AG08395 (cell line): ENCODE measurements at places on chromosomes 16 and 17.

DNA sequence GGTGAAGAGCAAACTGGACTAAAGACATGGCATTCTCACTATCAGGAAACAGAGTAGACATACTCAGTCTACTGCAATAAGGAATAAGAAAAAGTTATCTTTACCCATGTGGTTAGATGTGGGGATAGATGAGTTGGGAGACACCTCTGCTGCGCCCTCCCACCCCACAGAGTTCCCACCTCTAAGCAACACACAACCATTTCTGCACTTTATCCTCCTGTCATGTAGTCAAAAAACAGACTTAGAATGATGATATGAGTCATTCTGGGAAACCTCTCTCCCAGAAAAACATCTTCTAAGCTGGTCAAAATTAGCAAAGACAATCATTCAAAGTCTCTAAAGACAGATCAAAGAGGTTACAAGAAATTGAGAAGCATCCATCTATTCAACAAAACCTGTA is 94.9 kb downstream of the CACNG1 start:
- DNase-seq, result no peak

DNA sequence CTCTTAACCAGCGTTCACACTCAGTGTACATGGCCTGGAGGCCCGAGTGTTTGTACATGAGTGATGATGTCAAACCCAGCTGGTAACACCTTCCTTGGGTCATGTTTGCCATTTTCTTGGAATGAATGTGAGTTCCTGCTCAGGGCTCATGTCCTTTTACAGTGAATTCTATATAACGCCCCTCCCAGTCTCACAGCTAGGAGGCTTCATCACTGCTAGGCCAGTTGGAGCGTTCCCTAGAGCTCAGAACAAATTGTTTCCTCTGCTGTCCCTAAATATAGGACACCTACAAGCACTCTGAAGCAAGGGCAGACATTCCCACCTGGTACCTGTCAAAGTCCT is 5.5 kb downstream of the TIMM22 start:
- DNase-seq, result no peak

DNA sequence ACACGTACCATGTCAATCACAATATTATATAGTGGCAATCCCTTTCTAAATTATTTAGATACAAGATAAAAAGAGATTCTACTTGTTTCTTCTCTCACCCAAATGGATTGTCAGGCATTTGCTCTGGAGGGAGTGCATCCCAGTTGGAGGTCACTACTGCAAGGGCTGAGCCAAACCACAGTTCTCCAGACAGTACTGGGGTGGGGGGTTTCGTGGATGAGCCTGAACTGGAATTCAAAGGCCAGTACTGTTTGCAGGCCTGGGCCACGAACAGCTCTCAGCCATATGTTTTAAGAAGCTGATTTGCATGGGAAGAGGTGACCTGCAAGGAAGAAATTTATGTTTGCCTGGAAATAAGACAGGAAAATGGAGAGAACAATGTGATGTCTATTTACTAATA is 314.9 kb downstream of the PMP22 start:
- no peak for DNase-seq

DNA sequence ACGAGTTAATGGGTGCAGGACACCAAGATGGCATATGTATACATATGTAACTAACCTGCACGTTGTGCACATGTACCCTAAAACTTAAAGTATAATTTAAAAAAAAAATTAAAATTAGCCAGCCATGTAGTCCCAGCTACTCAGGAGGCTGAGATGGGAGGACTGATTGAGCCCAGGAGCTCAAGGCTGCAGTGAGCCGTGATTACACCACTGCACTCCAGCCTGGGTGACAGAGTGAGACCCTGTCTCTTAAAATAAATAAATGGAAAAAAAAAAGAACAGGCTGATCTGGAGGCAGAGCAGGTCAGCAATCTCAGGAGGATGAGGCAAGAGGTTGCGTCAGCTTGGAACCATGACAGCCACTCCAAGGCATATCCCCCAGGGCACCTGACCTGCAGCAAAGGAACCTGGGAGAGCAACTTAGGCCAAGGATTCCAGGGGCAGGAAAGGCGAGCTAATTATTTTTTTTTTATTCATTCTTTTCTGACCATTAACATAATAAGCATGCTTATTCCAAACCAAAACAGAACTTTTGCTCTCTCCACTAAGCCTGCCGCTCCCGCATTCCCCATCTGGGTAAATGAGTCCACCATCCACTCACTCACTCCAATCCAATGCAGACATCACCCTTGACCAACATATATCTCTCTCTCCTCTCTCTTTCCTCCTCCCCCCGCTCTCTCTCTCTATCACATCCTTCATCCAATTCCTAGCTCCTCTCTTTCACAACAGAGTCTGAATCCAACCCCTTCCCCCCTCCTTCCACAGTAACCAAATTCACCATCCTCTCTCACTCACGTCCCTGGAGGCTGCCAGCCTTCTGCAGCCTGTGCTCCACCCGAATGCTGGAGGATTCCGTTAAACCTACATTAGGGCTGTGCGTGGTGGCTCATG is 47.7 kb downstream of the TK2 start:
- DNase-seq, result peak; percentile 47

DNA sequence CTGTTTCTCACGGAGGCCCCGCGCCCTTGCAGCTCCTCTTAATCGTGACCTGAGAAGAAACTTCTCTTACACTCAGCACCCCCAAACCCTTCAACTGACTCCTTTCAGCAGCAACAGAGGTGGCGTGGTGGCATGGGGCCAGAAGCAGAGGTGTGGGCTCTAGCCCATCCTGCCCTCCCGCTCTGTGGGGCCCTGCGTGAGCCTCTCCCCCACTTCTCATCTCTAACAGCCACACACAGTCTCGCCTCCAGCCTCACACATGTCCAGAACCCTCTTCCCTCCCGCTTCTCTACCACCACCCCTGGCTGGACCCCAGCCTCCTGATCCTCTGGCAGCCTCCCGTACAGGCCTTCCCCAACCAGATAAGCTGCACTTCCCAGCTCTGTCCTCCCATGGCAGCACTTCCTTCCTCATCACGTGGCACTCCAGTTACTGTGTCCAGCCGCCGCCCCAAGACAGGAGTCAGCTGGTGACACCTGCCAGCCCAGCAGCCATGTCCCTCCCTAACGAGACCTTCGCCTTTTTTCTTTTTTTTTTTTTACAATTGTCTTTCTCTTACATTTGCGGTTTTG is 30.5 kb downstream of the NSMCE1 start:
- no peak for DNase-seq

DNA sequence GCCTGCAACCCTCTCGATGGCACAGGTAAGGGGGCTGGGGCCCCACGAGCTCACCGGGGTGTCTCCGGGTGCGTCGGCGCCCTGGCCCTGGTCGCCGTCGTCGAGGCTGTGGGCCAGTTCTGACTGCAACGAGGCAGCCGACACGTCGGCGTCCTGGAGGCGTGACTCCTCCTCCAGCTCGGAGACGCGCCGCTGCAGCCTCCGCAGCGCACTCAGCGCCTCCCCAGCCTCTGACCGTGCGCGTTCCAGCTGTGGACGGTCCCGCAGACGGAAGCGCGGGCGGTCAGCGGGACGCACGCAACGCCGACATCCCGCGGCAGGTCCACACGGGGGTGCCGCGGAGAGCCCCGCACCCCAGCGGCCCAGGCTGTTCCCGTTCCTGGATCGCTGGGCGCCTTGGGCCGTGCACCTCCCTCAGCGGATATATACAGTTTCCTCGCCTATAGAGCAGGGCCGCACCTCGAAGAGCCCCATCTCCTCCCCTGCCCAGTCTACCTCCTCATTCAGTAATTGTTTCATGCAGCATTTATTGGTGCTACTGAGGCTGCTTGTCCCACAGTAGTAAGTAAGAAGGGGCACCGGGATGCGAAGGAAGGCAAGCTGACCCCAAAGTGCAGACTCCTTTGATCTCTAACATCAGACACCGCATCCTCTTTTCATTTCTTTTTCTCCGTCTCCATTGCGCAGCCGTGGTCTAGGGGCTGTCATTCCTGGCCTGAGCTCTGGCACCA is 5.8 kb downstream of the THOC6 start:
- DNase-seq, result peak; percentile 53

- DNase-seq, result no peak
Measured at GRCh38 chr17:57531648-57532504, 213.2 kb downstream of the CCDC182 start.

- DNase-seq, result peak; percentile 77
Measured at GRCh38 chr17:48636177-48637018, 10.2 kb upstream of the HOXB9 start.

- DNase-seq, result peak; percentile 77
Measured at GRCh38 chr17:77613218-77613617, 345.3 kb upstream of the TNRC6C start.

- no peak for DNase-seq
Measured at GRCh38 chr17:27327871-27328270, 34.0 kb downstream of the WSB1 start.

GRCh38 chr16:76524769-76525168 is 247.6 kb downstream of the CNTNAP4 start:
- DNase-seq, result no peak

DNA sequence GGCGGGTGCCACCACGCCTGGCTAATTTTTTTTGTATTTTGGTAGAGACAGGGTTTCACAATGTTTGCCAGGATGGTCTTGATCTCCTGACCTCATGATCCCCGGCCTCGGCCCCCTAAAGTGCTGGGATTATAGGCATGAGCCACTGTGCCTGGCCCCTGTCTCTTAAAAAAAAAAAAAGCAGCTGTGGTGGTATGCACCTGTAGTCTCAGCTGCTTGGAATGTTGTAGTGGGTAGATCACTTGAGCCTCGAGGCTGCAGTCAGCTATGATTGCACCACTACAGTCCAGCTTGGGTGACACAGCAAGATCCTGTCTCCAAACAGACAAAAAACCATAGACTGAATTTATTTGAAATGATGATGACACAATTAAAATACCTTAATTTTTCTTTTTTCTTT is 24.3 kb downstream of the CDK12 start:
- DNase-seq, result peak; percentile 72

DNA sequence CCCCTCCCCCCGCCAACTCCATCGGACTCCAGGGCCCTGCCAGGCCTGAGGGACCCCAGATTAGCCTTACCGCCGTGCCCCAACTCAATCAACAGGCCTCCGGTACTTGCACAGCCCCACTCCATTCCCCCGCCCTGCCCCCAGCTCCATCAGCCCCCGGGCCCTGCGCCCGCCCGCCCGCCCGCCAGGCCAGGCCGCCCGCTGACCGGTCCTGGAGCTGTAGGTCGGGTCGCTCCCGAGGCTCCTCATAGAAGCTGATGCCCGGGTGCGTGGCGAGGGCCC is 308 bp downstream of the GTF3C1 start:
- no peak for DNase-seq

DNA sequence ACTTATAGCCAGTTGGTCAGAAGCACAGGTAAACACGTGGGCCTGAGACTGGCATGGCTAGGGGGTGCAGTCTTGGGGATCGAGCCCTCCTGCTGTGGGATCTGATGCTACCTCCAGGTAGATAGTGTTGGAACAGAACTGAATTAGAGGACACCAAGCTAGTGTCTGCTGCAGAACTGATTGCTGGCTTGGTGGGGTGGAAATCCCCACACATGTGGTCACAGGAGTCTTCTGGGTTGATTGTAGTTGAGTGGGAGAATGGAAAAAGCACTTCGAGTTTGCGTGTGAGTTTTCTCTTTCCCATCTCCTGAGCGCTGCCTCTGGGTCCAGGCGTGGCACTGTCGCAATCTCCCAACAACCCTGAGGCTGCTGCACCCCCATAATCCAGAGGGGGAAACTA is 8.0 kb upstream of the SPATA32 start:
- no peak for DNase-seq

GRCh38 chr16:54746596-54746995 is 184.1 kb upstream of the IRX5 start:
- DNase-seq, result no peak

GRCh38 chr17:40576113-40576740 is 11.0 kb upstream of the CCR7 start:
- DNase-seq, result no peak

GRCh38 chr16:81745704-81746558 is 33.2 kb upstream of the PLCG2 start:
- peak; percentile 81 for DNase-seq

DNA sequence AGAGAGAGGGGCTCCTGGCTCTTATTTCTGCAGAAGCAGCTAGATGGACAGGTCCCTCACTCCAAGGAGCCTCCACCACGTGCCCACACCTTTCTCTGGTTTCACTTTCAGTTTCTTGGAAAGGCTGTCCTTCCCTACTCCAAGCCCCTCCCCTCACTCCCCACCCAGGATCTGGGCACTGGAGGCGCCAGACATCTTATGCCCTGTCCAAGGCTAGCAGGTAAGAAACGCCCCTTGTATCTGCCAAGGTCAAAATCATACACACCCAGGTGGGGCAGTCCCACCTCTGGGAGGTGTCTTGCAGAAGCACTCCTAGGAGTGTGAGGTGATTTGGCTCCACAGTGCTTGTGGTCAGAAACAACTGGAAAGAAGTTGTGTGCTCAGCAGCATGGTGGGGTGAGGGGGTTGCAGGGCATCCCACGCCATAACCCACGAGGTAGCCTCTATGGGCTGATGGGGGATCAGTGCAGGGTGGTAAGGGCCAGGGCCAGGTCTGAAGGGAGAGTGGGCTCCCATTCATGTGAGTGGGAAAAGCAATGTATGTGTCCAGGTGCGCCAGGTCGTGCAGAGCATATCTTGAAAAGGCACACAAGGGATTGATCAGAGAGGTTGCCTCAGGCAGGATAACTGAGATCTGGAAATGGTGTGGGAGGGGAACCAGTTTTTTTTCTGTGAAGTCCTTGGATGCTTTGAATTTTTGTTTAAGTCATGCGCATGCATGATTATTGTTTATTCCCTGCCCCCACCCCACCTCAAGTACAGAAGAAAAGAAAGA is 31.8 kb upstream of the PRM1 start:
- peak; percentile 40 for DNase-seq

GRCh38 chr16:51408357-51408756 is 257.3 kb upstream of the SALL1 start:
- peak; percentile 13 for DNase-seq

DNA sequence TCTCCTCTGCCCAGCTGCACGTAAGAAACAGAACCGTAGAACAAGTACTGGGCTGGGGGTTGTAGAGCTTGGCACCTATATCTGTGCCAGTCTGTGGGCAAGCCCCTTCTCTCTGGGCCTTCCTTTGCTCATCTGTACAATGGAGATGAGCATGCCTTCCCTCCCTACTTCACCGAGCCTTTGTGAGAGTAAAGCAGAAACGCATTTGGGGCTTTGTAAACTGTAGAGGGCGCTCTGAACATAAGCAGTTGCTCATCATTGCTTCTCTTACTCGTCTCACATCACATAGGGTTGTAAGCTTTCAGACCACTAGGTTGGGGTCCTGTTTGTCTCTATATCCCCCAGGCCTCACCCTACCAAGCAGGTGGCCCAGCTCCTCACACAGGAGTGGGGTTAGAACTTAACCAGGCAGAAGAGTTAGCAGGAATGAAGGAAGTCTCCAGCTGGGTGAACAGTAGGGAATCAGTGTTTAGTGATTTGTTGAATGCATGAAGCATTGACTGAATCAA is 15.1 kb downstream of the SAMD14 start:
- DNase-seq, result peak; percentile 61
